NCI-H345 (cell line): ENCODE measurements at places on chromosomes 5 and 9.

DNA sequence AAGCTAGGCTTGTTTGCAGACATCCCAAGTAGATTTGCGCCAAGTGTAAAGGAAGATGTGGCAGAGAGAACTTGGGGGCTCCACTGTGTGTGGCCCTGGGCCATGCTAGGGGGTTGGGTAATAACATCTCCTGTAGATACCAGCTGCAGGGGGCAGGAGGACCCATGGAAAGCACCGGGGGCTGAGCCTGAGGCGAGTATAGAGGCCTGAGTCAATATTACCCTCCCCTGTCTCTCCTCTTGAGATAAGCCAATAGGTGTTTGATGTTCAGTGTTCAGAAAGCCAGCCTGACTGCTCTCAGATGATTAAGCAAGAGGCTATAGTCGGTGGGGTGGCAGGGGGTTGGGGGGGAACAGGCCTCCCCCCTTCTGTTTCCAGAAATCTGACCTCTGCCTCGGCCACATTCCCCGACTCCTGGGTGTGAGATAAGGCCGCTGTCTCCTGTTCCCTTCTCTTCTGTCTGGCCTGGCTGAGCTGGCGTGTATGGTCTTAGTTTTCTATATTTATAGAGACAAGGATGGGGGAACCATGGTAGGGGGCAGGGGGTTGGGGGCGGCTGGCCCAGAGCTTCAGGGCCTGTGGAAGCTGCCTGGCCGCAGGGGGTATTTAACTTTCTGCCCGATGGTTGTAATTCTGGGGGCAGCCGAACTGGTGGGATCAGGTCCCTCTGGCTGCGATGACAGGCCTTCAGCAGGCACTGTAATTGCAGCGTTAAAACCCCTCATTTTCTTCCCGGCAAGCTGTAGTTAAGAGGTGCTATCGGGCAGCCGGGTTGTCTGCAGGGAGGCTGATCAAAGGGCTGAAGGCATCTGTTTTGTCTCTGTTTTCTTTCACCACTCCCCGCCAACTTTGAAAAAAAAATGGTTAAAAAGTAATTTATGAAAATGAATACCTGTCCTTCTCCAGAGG lies 292.0 kb downstream of the NSG2 start:
- DNase-seq: no peak

DNA sequence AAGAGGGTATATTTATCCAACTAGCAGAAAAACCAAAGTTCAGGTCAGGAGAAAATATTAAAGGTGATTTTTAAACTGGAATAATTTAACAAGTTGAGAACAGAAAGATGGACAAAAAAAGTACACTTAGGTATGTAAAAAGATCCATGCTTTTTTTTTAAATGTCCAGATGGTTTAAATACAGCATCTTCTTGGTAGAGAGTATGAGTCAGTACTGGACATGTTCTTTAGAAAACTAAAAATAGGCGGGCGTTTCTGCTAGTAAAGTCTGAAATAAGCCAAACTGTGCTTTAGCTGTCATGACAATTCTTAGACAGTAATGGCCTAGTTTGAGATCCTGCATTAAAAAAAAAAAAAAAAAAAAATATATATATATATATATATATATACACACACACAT lies 255.9 kb upstream of the ST8SIA4 start:
- no peak for DNase-seq

GRCh38 chr9:16484180-16484579 lies 386.3 kb downstream of the BNC2 start:
- no peak for DNase-seq

DNA sequence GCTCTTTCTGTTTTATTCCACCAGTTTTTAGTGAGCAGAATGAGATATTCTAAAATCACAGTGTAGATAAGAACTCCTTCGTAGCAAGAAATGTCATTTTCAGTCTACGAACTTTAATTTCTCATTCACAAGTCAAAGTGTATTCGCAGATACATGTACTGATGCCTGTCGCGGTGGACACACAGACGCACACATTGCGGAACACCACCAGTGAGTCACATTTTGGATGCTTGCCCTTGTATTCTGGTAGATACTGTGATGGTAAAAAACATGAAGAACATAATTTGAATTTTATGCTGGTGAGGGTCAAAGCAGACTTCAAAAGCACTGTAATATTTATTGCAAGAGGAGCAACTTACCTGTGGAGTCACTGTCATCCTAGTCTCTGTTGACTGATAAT lies 4.7 kb upstream of the C9orf57 start:
- no peak for DNase-seq

- DNase-seq: peak; percentile 81
These were observed 10.6 kb downstream of the TMEM250 start for GRCh38 chr9:136107953-136108647.

GRCh38 chr5:132684922-132685720 lies 11.3 kb downstream of the IL4 start:
- no peak for DNase-seq

DNA sequence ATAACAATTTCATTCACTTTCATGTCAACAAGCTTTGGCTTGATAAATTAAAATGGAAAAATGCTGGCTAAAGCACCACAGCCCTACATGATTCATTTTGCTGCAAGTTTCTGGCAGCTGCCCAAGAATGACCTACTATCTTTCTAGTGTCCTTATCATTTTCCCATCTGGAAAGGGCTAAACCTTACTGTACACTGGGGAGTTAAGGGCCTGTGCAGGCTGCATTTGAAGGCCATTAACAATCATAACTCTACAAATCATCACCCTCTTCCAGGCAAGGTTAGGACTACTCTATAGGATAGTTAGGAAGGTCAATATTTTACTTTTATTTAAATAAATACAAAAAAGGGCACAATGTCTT lies 579.7 kb upstream of the ZNF608 start:
- peak; percentile 83 for DNase-seq

DNA sequence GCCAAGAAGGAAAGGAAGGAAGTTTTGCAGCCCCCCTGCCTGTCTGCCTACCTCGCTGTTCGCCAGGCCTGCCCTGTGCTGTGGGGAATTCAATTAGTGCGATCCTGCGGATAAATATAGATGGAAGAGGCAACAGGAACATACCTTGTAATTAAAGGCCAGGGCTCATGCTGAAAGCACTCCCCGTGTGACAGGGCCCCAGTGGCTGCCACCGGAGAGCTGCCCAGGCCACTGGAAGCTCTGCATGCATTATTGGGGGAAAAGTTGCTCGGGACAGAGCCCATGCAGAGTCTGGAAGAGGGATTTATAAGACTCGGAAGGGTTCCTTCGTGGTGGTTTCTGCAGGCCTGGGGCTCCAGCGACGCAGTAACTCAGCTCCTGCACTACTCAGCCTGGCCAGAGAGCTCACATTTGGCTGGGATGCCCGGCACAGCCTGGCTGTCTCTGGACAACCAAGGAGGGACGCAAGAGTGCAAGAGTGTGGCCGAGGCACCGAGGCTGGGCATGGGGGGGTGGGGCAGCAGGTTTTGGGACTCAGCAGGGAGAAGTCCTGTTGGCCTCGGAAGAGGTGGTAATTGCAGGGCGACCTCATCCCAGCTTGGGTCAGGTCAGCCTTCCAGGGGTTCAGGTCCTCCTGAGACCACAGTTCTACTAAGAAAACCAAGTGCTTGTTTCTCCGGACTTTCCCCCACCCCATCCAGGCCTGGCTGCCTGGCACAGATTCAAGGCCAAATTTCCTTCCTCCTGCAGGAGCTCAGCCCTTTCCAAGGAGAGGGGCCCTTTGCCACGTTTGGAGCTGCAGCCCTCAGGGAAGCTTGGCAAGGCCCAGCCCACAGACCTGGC lies 68.1 kb upstream of the GGTA1 start:
- DNase-seq: no peak

- DNase-seq: no peak
These were observed 14.2 kb upstream of the PHF2 start for GRCh38 chr9:93562157-93562556.

- no peak for DNase-seq
These were observed 48.3 kb downstream of the IARS1 start for GRCh38 chr9:92245005-92245797.

DNA sequence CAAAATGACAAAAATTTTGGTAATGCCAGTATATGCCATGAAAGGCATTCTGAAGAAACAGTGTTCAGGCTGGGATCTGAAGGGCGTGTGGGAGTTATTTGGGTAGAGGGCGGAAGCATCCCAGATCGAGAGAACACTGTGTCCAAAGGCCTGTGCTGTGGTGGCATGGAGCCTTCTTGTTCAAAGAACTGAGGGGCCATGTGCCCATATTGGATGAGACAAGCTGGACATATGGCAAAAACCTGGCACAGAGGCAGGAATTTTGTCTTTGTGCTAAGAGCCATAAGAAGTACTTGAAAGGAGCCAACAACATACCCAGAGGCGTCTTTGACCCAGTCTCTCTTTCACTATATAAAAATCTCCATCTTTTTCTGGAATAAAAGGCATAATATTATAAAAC lies 128.0 kb downstream of the SYK start:
- no peak for DNase-seq

GRCh38 chr5:111472579-111472978 lies 39.8 kb downstream of the STARD4 start:
- no peak for DNase-seq

- no peak for DNase-seq
These were observed 124.5 kb upstream of the KLF9 start for GRCh38 chr9:70539001-70539400.

DNA sequence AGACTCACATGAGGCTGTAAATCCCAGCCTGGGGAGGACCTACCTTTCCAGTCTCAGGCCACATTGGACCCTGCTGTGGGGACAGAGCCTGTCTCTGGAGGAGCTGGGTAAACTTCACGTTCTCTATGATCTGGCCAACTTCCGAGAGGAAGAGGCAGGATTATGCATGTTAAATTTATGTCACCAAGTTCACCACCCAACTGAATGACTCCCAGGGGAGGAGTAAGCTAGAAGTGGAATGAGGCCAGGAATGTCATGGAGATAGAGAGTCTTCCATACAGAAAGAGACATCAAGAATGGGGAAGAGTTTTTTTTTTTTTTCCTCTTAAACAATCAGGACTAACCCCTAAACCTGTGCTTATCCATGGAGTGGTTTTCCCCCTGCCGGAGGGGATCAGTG lies 90.3 kb upstream of the PALM2AKAP2 start:
- no peak for DNase-seq

- DNase-seq: peak; percentile 38
These were observed at the start of gene UAP1L1 for GRCh38 chr9:137077010-137077747. TSS of gene UAP1L1 (plus strand) at chr9:137077517. CDS start at chr9:137077533, 16 bp downstream.

DNA sequence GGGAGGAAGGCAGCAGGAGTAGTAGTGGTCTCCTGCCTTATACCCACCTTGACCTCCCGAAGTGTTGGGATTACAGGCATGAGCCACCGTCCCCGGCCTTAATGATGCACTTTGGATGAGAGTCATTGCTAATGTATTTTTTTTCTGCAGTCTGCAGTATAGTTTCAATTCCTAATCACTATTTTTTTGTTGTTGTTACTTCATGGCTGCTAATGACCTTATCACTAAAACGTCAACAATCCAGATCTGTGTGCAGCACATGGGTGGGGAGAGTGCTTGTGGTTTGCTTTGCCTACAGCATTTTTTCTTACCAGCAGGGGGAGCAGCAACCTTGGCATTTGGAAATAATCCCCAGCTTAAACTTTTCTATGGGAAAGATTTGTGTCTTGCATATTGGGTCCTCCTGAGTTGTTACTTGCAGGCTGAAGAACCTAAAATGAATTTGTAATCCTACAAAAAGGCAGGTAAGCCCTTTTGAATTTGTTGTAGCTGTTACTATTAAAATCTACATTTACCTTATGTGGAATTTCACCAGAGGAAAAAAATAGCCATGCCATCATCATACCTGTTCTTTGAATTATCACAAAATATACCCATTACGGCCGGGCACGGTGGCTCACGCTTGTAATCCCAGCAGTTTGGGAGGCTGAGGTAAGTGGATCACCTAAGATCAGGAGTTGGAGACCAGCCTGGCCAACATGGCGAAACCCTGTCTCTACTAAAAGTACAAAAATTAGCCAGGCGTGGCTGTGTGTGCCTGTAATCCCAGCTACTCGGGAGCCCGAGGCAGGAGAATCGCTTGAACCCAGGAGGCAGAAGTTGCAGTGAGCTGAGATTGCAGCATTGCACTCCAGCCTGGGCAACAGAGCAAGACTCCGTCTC lies 6.3 kb upstream of the MED7 start:
- DNase-seq: peak; percentile 82

DNA sequence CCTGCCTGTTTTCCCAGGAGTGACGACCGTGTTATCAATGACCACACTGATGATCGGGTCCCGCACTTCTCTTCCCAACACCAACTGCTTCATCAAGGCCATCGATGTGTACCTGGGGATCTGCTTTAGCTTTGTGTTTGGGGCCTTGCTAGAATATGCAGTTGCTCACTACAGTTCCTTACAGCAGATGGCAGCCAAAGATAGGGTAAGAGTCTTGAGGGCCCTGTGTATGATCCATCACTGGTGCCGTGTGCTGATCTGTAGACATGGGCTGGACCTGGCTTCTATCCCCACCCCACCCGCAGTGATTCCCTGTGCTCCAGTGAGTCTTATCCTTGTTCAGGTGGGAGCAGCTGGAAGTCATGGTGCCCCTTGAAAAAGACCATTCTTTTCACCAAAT lies 26.0 kb downstream of the GABRP start:
- peak; percentile 57 for DNase-seq

GRCh38 chr5:30413540-30413939 lies 779.9 kb upstream of the CDH6 start:
- DNase-seq: no peak

GRCh38 chr9:123541411-123541810 lies 185.4 kb downstream of the CRB2 start:
- DNase-seq: no peak
